ENCODE measurements at places on chromosomes 5 and 9.

DNA sequence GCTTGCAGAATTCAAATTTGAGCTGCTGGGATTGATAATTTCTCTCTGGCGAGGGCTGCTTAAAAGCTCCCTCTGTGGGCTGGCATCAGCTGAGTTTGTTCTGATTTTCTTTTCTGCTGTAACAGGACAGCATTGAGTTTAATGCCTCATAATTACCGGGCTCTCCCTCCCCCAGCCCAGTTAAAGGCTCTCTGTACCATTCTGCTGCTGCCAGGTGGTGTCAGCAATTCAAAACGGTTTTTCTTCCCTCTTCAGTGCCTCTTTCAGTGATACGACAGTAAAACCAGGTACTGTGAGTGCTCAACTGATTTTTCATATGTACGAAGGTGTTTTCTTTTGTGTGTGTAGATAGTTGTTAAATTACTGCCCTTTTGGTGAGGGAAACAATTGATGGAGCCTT, 509.3 kb upstream of the CTNND2 start:
- DNase-seq: no peak

DNA sequence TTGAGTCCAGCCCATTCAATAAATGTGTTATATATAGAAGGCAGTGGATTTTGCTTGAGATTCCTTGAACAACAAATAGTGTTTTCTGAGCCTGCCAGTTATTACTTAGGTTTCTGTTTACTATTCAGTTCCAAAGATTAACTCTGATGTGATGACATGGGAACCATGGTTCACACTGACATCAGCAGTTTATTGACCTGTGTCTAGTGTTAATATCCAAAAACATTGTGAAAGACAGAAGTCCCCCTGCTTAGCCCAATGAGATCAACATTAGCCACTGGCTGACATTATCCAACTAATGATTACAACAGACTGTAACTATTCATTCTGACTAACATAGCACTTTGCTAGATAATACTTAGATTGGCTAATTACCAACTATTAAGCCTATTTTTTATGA, 14.9 kb downstream of the APBA1 start:
- DNase-seq: no peak

- DNase-seq: no peak
Observed at GRCh38 chr5:78779771-78780616, 131.4 kb upstream of the LHFPL2 start.

DNA sequence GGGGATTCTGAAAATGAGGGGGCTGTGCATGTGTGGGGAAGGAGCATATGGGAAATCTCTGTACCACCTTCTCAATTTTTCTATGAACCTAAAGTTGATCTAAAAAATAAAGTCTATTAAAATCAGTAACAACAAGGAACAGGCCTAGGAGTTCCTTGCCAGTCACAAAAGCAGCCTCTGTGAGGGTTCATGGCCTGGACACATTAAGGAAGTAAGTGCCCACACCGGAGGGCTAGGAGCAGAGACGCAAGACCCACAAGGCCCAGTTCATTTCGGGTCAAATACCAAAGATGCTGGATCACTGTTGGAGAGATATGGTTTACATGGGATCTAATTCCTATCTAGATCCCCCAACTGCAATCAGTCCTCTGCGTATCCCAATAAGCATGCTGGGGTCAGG, 88.4 kb downstream of the SEMA4D start:
- DNase-seq: no peak

- DNase-seq: no peak
Observed at GRCh38 chr5:114419067-114419388, 57.2 kb downstream of the KCNN2 start.

DNA sequence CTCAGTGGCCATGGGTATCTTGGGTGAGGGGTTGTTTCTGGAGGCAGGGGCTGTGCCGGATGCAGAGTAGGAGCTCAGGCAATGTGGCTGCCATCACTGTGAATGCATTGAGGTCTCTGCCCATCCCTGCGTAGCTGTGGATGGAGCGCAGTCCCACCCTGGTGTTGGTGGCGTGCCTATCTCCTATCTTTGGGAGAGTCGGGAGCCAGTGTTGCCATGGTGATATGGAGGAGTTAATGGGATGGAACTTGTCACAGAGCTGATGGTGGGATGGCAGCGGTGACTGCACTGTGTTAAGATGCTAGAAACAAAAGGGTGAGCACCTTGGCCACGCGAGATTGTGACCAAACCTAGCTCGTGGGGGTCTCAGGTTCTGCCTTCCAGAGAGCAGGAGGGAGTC, 197.3 kb downstream of the MELK start:
- no peak for DNase-seq

GRCh38 chr5:124156415-124156996, 589.9 kb downstream of the ZNF608 start:
- DNase-seq: no peak

- peak; percentile 41 for DNase-seq
Observed at GRCh38 chr5:112921026-112921832, 798 bp downstream of the REEP5 start.

GRCh38 chr9:135076143-135076875, 11.2 kb upstream of the OLFM1 start:
- DNase-seq: no peak

DNA sequence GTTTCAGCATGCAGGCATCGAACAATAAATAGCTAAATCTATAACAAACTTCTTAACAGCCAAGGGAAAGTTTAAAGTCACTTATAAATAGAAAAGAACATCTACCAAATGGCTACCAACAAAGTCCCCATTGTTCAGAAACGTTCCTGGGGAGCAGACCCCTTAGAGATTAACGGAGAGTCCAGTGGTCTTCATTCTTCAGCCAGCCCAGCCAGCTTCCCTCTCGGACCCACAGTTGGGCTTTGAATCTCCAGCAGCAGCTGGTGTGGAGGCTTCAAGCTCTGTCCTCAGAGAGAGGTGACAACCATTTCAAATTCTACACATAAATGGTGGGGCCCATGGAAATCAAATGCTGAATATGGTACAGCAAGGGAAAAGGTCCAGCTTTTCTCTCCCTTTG, 11.2 kb downstream of the ENC1 start:
- DNase-seq: no peak

DNA sequence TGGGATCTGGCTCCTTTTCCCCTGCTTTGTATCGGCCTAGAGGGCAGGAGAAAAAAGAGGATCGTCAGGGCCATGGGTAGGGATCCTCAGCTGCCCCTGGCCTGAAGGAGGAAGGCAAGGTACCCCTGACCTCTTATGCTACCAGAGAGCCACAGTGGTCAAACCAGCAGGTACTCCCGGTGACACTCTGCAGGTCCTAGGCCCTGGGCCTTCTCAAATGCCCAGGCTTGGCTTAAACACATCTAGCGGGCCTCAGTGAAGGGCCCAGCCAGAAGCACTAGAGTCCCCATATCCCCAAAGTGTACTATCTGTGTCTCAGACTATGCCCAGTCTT, 3.5 kb downstream of the IRF1 start:
- DNase-seq: no peak

GRCh38 chr5:71573591-71573990, 13.5 kb upstream of the MCCC2 start:
- DNase-seq: no peak

- DNase-seq: no peak
Observed at GRCh38 chr9:19199012-19199411, 31.5 kb upstream of the DENND4C start.

- DNase-seq: no peak
Observed at GRCh38 chr9:112445196-112445595, 41.4 kb upstream of the KIAA1958 start.

DNA sequence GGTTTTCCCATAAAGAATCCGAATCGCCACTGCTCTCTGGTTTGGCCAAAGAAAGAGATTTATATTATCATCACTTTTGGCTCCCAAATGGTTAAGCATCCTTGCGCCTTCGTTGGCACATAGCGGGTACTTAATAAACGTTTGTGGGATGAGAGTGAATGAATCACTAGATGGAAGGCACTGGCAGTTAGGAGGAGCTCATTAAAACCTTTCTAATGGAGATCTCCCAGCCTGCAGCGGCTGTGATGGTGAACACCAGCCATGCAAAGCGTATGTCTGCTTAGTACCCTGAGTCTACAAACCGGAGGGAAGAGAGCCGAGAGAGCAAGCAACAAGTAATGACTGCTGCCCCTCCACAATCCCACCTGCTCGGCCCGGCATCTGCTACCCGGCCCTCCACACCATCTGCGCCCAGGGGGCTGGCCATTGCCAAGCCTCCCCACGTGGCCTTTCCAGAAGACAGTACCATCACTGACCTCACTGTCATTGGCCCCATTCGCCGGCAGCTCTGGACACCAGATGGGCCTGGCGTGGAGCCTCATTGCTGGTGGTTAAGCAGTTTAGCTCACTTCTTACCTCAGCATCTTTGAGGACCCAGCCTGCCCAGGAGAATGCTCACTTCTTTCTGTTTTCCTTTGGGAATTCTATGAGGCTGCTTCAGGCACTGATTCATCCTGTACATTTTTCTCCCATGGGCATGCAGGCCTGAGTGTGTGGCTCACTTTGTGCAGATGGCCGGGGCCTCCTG, 39.3 kb upstream of the ANKRD33B start:
- DNase-seq: no peak

GRCh38 chr9:92278110-92278509, 15.4 kb downstream of the IARS1 start:
- DNase-seq: no peak

DNA sequence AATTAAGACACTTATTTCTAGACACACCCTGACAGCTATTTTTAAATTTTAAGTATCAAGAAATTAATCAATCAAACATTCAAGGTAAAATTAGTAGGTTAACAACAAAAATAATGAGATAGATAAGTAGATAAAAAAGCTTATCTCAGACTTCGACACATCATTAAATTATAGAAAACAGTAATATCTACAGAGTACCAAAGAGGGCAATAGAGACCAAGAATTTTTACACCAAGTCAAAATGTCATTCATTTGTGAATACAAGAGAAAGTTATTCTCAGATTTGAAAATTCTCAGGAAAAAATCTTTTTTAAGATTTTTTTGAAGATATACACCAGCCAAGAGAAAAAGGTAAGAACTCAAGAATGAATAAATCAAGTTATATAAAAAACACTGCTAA, 445.6 kb downstream of the ACTL7B start:
- no peak for DNase-seq

GRCh38 chr9:136299116-136299515, 4.8 kb downstream of the CCDC187 start:
- no peak for DNase-seq

GRCh38 chr5:122031836-122032235, 46.2 kb downstream of the LOX start:
- DNase-seq: no peak

DNA sequence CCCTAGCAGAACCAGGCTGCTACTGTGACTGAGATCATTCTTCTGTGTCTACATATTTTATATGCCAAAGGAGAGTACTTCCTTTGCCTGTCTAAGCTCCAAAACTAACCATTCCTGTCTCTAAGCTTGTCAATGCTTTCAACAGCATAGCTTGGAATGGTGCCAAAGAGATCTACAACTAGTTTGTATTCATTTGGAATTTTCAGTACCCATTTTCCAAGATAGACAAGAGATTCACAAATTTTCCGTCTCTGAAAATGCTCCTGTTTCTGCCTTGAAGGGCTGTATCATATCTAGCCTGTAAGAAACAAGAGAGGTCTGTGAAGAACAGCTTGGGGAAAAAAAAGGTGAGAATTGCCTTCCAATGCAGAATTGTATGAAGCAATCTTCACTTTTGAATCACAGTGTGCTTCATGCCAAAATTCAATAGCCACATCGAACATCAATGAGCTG, 334.4 kb upstream of the ACTBL2 start:
- no peak for DNase-seq

- no peak for DNase-seq
Observed at GRCh38 chr5:165631235-165631634, 2125.8 kb downstream of the MAT2B start.

DNA sequence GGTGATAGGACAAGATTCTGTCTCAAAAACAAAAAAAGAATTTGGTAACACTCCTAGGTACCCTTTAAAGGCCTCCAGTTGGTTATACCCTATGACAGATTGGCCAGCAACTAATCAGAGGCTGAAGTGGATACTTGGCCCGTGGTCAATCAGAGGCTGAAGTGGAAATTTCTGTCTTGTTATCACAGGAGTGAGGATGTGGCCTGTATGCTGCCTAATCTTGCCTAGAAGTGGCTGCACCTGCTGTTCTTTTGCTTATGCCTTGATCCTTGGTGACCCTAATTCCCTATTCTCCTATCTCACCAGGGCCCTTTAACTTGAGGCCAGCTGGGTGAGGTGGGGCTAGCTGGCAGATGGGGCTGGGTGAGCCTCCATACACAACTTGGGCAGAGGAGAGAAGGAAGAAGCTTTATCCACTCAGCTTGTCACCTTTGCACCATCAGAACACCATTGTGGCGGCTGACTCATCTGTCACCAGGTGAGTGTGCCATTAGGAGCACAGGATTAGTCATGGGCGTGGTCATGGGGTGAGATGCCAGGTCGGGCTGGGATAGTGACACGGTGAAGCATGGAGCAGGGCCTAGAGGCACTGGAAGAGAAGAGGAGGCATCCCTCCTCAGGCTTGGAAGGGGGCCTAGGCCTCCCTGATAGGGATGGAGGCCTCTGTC, 41.5 kb downstream of the SAR1B start:
- peak; percentile 29 for DNase-seq

DNA sequence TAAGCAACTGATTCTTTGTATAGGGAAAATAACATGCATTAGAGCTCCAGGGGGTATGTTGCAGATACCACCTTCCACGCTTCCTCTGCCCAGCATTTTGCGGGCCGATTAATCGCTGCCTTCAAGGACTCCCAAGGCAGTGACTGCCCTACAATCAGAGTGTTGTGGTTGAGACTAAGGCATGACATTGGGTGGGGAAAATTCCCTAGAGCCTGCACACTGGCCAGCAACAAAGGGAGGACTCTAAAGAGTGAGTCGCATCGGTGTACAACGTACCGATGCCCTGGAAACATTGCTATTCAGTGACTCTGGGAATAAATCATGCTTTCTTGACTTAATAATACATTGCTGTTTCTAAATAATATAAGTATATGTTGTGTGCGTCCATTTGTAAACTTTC, 119.7 kb downstream of the ZNF462 start:
- no peak for DNase-seq

DNA sequence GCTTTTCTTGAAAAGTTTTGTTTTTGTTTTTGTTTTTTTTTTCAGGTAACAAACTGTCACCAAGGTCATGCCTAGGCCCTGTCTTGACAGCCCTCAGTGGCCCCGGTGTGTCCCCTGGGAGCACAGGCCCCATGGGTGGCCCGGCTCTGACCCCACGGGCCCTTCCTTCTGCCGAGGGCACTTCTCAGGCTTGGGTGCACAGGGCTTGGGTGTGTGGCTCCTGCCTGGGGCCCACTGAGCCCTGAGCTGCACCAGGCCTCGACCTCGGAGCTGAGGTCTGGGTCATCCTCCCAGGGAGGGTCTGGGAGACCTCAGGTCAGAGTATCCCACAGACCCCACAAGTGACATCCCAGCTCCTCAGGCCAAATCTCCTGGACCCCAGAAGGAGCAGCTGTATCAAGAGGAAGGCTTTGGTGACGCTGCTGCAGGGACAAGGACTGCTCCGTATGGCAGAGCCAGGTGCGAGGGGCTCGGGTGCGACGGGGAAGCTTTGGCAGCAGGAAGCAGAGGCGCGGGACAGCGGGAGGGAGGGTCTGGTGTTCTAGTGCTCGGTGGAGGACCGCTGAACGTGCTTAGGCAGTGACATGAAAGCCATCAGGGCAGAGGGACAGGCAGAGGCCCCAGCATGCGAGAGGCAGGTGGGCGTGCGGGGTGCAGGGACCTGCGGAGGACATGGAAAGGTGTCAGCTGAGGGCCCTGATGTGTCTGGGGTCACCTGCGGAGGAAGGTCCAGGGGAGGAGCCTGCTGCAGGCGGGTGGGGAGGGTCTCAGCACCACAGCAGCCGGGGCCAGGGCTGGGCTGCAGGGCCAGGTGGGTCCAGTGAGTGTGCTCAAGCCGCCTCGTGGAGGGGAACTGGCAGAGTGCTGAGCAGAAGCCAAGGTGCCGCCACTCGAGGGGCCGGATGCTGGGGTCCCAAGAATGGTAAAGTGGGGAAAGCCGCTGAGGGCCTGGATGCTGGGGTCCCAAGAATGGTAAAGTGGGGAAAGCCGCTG, 18.4 kb upstream of the SLC9A3 start:
- peak; percentile 10 for DNase-seq

Measured in T-helper 1 cell (primary cell).